GM06990 (cell line): ENCODE measurements at places on chromosomes 11 and 22.

DNA sequence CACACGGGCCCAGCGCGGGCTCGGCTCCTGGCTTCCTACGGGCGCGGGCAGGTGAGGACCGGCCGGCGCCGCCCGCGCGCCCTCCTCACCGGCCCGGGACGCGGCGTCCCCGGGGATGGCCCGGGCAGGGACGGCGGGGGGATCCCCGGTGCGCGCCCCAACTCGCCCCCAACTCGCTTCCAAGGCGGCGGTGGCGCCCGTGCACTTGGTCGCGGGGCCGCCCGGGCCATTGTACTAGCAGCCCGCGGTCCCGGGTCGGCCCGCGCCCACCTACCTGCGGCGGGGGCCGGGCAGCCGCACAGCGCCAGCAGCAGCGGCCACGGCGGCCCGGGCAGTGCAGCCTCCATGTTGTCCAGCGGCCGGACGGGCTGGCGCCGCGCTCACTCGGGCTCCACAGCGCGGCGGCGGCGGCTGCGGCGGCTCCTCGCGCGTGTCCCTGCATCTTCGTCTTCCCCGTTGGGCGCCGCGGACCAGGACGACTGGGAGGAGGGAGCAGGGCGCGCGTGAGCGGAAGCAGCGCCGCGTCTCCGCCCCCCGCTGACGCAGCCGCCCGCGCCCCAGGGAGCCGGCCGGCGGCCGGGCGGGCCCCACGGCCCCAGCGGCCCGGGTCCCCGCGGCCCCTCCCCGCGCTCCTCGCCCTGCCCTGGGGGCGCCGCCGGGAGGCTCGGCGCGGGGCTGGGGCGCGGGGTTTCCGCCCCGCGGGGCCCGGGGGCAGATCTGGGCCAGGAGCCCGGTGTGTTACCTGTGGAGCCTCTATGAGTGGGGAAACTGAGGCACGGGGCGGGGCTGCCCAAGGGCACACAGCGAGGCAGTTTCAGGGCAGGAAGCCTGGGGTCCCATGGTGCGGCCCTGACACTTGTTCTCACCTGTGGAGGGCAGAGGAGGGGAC is 159.3 kb upstream of the GRK3 start:
- peak; percentile 78 for DNase-seq

DNA sequence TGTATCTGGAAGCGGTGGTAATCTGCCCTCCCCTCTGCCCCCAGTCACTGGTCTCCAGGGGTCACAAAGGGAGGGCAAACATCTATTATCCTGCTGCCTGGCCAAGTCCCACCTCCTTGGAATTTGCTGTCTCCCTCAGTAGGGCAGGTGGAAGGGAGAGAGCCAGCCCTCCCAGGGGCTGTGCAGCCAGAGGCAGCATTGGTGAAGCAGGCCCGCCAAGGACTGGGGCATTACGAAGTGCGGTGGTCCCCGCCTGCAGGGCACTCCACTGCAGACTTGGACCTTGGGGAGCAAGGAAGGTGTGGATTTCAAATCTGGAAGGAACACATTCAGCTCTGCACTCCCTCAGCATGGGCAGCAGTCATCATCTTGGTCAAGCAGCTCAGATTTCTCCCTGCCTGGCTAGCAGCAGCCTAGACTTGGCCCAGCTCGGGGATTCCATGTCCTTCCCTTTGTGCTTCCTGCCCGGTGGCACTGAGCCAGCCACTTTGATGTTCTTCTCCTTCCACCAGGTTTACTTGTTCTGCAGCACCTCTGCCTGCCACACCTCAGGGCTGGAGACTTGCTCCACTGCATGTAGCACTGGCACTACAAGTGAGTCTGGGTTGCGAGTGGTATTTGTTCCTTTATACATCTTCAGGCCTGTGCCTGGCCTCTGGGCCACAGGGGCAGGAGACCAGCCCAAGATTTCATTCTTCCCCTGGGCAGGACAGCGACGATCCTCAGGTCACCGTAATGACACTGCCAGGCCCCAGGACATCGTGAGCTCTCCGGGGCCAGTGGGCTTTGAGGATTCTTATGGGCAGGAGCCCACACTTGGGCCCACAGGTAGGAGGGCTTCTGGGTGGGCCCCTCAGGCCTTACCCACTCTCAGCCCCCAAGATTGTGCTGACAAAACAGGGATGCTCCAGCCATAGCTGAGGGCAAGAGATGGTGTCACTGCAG is 7.4 kb downstream of the ZP1 start:
- DNase-seq = no peak

DNA sequence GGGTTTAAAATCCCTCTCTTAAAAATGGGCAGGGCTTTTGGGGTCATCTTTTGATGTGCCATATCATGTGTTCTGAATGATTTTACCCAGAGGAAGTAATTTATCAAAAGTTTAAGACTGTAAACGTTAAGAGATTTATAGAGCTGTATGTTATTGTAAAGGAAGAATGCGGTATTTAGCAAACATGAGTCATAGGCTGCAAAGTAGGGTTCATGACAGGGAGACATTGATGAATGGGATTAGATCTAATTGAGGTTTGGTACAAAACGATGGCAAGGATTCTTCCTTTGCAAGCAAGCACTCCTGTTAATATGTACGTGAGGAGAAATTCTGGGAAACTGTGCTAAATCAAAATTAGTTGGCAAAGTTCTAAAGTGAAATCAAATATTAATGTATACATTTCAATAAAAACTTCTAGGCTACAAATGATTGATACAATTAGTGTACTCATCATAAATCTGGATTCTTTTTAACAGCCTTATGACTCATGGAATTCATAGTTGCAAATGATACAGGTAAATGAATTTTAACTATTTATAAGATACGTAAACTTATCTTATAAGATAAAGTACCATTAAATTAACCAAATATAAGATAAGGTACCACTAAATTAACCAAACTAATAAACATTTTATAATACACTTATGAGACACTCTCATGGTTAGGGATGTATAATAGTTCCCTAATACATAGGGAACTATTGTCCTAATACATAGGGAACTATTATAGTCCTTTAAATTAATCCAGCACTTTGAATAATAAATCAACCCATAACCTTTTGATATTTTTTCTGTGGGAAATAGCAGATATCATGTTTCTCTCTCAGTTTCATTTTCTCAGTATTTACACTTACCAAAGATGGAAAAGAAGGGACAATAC is 58.4 kb downstream of the KIF18A start:
- no peak for DNase-seq

DNA sequence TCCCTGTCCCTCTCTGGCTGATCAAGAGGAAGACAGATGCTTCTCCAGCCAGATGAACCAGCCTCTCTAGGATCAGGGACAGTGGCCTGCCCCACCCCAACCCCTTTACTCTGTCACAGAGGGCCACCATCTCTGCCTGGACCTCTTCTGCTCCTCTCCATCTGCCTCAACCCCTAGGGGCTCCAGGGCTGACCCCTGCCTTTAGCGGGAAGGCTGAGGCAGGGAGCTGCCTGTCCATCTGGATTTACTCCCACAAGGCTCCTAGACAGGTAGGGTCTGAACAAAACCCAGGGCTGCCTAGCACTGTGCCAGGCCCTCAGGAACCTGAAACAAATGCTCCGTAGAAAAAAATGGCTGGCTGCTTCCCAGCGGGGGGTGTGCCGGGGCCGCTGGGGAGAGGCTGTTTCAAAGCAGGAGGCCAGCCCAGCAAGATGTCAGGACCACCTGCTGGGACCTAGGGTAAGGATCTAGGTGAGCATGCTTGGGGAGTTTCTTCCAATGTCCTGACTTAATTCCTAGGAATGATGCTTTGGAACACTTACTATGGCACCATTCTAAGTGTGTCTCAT is 3.2 kb downstream of the CHST1 start:
- no peak for DNase-seq
